GOT3 (cell line): ENCODE measurements at places on chromosomes 12 and 14.

DNA sequence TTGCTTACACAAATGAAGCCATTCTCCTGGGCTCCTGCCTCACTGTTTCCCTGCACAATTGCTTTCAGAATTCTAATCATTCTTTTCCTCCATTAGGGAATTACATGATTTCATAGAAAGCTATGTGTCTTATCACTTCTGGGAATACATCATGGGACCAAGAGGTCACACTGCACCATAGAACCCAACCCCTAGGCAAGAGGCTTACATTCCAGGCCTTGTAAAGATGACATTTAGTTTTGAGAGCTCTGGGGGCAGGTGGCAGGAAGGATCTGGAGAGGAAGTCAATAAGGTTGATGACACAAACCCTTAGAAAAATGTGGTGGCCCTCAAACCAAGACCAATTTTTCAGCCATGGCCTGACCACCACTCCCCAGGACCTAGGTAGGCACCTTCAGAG lies 57.1 kb downstream of the NUAK1 start:
- no peak for DNase-seq

GRCh38 chr12:116278667-116279066 lies 1.2 kb upstream of the MED13L start:
- no peak for DNase-seq

DNA sequence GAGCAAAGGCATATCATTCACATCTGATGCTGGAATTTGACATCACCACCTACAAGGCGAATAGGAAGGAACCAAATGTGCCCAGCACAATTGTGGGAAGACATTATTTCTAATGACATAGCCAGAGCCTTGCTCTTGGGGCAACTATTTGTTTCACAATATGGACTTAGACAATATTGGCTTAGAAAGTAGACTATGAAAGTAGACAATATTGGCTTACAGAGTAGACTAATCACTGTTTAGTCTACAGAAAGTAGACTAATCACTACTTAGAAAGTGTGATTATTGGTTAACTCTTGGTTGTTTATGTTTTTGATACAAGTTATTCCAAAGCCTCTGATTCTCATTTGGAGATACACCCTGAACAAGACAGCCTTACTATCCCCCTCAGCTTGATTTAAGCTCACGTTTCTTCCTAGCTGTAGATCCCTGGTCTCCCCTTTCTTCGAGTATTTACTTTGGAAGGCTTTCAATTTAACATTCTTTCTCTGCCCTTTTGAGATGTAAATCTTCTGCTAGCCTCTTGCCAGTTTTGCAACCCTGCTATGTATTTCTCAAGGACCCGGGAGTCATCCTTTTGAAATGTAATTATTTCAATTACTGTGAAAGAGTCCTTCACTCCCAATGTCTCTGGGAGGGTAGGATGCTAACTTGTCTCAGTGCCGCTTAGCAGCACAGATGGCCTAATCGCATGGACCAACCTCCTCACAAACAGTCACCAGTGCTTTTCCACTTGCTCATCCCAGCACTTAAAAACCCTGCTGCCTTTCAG lies 843.2 kb downstream of the GALC start:
- no peak for DNase-seq

DNA sequence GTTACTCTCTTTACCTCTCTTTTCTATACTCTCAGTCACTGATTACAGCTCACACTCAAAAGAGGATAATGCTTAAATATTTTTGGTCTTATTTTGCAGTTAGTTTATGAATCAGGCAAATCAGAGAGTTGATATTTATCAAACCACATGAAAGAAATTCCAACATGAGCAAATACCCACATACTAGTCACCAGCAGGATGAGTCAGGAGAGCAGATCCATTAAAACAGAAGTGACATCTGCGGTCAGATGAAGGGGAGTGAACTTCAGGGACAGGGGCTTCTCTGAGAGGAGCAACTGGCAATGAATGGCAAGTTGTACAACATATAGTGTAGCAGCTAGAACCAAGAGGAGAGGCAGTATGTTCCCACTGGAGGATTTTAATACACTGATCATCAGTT lies 258.7 kb downstream of the SYT10 start:
- no peak for DNase-seq

GRCh38 chr14:103973354-103973753 lies 31.0 kb upstream of the RD3L start:
- no peak for DNase-seq
